ENCODE measurements at places on chromosomes 4 and X.

DNA sequence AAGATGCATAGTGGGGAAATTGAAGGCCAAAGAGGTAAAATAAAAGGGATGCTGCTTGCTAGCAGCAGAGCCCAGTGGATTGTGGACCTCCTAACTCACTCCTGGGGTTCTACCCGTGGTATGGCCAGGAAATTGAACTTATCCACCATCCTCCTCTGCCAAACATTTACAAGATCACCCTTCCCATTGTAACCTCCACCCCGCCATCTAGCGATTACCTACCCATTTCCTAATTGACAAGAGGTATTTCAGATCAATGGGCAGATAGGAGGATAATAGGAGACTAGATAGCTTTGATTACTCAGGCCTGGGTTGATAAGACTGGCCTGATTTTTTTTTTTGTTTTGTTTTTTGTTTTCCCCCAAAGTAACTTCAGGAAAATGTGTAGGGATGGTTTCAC, 67.8 kb downstream of the REPS2 start:
- no peak for DNase-seq

DNA sequence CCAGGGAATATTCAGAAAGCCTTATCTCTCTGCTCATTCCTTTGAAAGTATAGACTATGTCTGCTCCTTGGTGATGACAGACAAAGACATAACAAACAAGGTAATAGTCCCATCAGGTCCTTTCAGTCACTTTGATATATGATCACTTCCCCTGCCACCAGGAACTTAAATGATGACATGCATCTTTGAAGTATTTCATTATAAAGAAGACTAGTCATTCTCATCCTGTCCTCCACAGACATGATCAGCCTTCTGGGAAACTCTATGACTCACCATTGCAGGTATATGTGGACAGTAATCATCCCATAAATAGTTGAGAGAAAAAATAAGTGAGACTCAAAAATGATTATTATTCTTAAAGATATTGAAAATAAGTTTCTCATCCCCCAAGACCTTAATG, 117.5 kb upstream of the VCX2 start:
- DNase-seq, result no peak

DNA sequence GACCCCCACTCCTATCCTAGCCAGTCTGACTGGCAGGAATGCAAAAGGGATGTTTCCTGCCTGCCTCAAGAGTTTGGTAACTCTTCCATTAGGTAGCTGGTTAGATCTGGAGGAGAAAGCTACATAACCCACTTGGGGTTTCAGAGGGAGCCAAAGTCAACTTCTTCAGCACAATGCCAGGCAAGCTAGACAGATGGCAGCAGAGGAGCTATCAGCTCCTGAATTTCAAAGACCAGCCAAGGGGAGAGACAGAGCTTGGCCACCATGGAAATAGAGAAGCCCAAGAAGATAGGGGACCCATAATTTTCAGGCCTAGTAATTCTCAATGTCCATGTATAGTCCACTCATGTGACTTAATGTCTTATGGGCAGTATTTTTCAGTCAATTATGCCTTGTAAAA, 56.4 kb downstream of the PGRMC1 start:
- no peak for DNase-seq

DNA sequence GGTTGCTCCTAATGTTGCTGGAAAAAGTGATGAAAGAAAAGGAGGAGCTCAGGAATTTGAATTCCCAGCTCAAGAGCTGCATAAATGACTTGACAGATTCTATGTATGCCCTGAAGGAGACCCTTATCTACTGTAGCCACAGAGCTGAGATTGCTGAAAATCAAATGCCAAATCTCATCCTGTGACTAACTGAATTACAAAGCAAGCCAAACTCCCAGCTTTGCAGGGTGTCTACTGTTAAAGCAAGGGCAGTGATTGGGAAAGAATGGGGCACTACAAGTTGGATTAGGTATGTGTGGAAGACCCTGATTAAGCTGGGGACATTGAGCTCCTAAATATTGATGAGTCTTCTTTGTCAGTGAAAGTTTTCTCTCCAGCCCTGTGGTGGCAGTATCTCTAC, 20.8 kb upstream of the SMIM9 start:
- DNase-seq, result no peak

- no peak for DNase-seq
Observed at GRCh38 chrX:13151828-13152517, 107.6 kb upstream of the FAM9C start.
